ENCODE measurements at places on chromosomes 1 and 21.

DNA sequence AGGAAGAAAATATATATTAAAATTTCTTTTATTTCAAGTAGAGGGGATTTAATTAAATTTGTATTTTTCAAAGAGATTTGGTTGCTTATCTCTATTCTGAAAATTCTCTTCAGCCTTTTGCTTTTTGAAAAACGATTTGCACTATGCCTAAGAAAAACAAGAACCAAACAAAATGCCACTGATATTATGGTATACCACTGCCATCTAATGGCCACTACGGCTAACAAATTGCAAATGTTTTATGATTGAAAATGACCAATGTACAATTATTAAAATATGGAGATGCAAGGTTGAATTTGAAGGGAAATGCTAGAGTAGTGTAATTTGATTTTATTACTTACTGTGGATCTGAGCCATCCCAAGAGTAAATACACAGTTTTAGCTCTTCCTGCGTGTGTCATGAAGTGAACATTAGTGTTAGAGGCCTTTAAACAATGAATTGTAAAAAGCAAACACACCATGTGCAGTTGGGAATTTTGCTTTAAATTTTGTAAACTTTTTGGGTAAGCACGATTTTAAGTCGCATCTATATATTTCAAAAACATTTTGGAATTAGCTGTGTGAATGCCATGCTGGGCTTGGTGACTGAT is 137.4 kb upstream of the USP25 start:
- no peak for DNase-seq

- DNase-seq: no peak
Measured at GRCh38 chr1:245609354-245610150, 454.8 kb downstream of the KIF26B start.

DNA sequence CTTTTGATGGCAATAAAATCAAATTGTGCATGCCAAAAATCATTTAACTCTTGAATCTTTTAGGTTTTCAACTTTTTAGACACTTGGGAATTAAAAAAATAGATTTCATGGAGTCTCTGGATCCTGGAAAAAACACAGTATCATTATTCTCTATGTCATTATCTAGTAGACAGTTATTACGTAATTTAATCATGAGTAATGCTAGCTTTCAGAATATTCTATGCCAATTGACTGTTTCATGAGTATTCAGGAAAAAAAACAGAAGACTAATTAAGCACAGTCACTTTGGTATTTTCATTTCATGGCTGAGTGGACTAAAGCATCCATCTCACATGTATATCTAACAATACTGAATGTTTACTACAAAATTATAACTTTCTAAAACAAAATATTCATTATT is 44.0 kb downstream of the ODF2L start:
- no peak for DNase-seq

DNA sequence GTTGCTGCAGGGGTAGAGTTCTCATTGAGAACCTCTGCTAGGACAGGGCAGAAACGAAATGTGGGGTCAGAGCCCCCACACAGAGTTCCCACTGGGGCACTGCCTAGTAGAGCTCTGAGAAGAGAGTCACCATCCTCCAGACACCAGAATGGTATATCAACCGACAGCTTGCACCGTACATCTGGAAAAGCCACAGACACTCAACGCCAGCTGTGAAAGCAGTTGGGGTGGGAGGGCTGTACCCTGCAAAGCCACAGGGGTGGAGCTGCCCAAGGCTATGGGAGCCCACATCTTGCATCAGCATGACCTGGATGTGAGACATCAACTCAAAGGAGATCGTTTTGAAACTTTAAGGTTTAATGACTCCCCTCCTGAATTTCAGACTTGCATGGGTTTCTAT is 284.0 kb upstream of the DEPDC1 start:
- no peak for DNase-seq

GRCh38 chr1:11188858-11189451 is at the start of gene ANGPTL7:
ANGPTL7 (plus strand) TSS chr1:11189355; CDS start chr1:11189580, 225 bp downstream.
- no peak for DNase-seq

- DNase-seq: no peak
Measured at GRCh38 chr21:25682382-25682781, 43.3 kb downstream of the JAM2 start.

- DNase-seq: no peak
Measured at GRCh38 chr1:59318271-59318860, 21.5 kb downstream of the FGGY start.

GRCh38 chr1:113094506-113094905 is 21.5 kb downstream of the LRIG2 start:
- DNase-seq: no peak

DNA sequence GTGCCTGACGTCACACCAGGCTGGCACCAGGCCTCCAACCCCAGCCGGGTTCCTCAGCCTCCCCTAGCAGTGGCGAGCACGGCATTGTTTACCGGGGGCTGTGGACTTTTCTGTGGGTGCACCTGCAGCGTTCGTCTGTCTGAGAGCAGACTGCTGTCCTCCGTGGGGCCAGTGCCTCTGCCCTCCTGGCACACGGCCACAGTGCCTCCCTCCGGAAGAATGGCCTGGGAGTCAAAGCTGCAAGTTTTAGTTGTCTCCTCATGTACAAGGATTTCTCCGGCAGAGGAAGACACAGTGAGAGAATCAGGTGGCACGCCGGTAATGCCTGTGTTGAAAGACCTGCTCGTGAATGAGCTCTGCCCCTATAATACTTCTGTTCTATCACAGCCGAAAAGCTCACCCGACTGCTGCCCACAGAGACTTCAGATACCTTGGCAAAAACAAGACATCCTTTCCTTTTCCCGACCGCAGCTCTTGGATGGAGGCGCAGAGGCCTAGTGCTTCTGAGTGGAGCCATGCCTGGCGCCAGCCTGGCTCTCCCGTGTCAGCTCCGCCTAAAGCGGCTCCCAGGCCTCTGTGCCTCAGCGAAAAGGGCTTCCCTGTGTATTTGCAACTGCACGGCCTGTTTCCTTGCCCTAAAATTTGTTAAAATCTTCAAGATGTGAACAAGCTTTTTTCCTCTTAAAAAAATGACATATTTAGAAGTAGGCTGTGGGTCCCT is 71.4 kb downstream of the AGPAT3 start:
- no peak for DNase-seq

GRCh38 chr1:76162254-76162653 is 87.7 kb downstream of the ST6GALNAC3 start:
- DNase-seq: no peak

GRCh38 chr1:35768350-35769187 is 1.2 kb downstream of the CLSPN start:
- no peak for DNase-seq

DNA sequence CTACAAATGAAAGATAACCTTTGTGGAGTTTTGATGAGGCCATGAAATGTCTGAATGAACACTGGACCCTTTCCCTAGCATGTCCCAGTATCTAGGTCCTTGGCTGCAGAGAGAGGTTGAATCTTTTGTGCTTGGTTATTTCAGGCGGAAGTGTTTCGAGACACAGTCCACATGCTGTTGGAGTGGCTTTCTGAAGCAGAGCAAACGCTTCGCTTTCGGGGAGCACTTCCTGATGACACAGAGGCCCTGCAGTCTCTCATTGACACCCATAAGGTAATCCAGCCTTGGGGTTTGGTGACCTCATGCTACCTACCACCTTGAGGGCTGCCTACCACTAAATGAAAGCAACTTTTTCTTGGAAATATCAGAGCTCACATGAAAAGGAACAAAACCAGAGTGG is 38.9 kb upstream of the BMP8A start:
- no peak for DNase-seq

DNA sequence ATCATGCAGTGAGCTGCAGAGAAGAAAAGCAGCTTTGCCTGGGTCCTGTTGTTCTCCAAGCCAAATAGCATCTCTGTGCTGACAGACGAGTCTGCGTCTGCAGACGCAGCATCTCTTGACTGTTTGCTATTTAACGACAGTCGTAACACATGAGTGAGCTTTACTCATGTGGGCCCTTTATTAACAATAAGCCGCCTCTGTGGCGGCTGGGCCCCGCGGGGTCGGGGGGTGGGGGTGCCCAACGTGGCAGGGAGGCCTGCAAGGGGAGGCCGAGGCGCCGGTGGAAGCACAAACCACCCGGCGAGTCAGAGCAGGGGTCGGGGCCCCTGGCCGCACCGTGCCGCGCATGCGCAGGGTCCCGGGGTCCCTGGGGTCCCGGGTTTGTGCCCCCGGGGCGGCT is 435.1 kb downstream of the KIF26B start:
- DNase-seq: no peak

DNA sequence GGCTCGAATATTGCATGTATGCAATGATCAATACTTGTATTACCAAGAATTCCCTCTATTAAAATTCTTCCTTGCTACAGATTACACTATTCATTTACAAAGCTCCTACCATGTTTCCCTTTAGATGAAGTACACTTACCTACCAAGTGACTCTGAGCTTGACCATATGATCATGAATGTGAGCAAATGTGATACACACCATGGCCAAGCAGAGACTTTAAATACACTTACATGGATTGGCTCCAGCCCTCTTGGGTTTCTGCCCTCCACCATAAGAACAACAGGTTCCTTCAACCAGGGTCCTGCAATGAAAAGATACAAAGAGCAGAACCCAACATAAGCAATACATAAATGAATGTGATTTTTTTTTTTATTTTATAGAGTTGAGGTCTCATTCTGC is 30.0 kb downstream of the LRRC52 start:
- DNase-seq: no peak

DNA sequence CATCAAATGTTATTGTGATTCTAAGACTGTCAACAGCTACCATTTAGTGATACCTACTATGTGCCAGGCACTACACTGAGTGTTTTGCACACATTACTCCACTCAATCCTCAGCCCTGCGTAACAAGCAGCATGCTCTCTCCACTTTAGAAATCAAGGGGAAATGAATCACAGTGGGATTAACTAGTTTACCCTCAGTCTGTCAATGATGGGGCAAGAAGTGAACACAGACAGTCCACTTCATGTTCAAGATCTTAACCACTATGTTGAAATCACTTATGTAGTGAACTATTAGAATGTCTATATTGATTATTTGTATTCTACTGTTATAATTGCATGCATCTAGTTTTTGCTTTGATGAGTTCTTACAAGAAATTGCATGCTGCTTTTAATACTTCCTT is 165.3 kb downstream of the LTN1 start:
- no peak for DNase-seq

GRCh38 chr1:233675446-233675845 is 61.5 kb downstream of the KCNK1 start:
- DNase-seq: no peak

- no peak for DNase-seq
Measured at GRCh38 chr21:39531064-39531463, 79.3 kb downstream of the SH3BGR start.

GRCh38 chr1:17986156-17986555 is 121.4 kb upstream of the IGSF21 start:
- no peak for DNase-seq

DNA sequence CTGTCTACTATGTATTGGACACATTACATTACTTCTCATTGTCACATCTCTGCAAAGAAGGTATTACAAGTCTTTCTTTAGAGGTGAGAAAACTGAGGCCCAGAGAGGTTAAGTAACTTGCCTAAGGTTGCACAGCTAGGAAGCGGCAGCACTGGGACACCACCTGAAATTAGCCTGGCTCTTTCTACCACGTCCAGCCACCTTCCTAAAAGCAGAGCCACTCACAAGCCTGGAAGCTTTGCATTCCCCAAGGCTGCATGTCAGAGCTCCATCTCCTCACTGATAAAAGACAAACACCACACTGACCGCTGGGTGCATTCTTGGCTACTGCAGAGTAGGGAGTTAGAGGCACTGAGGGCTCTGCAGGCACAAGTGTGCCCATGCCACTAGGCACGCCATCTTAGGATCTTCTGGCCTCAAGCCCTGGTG is 2.4 kb downstream of the CD247 start:
- DNase-seq: no peak

- DNase-seq: no peak
Measured at GRCh38 chr1:33429856-33430691, 821 bp downstream of the PHC2 start.

DNA sequence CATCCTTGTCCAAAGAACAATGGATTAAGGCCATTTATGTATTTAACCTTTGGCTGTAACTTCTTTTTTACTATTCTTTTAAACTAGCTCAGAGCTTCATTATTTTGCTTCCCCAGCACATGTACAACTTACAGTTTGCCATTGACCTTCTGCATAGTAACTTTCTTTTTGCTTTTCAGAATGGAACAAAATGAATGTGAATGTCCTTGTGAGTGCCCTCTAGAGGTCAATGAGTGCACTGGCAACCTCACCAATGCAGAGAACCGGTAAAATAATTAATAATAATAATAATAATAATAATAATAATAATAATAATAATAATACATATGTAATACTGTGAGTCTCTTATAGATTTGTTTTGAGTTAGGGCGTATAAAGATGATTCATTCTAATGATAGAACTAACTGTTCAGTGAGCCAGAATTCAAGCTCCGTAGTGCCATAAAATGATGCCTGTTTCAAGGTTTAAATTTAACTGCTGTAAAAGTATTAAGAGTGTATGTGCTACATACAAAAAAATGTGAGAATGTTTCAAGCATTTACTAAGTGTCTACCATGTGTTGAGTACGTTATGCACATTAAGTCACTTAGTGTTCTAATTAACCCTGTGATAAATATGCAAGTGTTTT is 69.0 kb upstream of the RAVER2 start:
- DNase-seq: no peak

DNA sequence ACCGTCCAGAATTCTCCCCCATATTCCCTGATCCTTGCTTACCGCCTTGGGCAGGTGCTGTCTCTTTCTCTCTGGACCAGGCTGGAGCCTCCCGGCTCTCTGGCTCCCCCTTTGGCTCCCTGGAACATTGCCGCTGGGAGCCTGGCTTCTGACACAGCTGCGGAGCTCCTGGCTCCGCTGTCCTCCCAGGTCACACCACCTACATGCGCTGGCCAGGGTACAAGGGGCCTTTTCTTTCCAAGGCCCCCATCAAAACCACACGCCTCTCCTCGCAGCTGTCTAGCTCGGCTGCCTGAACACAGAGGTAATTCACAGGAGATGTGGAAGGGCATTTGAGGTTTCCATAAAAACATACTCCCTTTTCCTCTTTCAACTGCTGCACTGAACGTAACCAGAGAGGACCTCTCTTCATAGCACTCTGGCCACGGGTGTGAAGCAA is 7.5 kb upstream of the ZNF648 start:
- DNase-seq: no peak

GRCh38 chr21:44283948-44284347 is 1.7 kb upstream of the AIRE start:
- DNase-seq: no peak

DNA sequence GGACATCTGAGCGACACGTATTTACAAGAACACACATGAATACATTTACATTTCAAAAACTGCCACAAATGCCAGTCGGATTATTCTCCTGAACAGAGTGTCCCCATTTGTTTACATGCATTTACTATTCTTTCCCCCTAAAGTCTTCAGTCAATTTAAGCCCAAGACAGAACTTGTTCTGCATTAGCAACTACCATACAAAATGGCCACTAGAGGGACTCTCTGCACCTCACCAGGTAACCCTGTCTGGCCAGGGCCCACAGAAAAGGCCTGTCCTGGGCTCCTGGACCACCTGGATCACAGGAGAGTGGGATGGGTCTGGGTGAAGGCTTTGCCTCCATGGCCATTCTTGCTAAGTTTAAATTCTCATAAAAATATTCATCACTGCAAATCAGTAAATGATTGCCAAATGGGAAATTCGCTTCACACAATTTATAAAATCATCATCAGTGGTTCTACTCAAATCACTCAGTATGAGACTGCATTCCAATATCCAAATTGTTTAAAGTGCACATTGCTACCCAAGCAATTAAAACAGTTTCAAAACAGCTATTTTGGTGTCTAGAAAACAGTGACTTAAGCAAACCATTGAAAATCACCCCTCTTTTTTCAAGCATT is 12.5 kb upstream of the GUCA2A start:
- no peak for DNase-seq

GRCh38 chr21:42580793-42581321 is 67.2 kb downstream of the SLC37A1 start:
- no peak for DNase-seq

- DNase-seq: no peak
Measured at GRCh38 chr1:108130794-108131193, 69.3 kb downstream of the SLC25A24 start.

Data from stimulated activated CD8-positive, alpha-beta memory T cell treated with anti-CD3 and anti-CD28 coated beads, Interleukin-7, amount 100 ng/mL, for 48 hours (primary cell).